ENCODE measurements at places on chromosomes 16 and 17.
A peak's percentile ranks its signal among the peaks of the same experiment; 100 is the strongest.

DNA sequence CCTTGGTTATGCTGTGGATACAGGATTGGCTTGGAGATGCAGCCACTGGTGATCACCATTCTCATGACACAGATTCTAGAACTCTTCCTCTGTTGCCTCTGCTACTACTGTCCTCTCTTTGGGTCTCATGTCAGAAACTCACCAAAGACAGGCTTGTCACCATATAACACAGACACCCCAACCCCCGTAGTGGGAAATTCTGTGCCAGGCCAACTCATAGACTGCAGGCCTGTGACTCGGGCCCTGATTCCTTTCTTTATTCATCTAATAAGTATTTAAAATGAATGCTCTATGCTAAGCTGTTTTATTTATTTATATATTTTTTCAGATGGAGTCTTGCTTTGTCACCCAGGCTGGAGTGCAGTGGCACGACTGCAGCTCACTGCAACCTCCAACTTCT is 9.5 kb downstream of the CYB5D2 start:
- no peak for DNase-seq

DNA sequence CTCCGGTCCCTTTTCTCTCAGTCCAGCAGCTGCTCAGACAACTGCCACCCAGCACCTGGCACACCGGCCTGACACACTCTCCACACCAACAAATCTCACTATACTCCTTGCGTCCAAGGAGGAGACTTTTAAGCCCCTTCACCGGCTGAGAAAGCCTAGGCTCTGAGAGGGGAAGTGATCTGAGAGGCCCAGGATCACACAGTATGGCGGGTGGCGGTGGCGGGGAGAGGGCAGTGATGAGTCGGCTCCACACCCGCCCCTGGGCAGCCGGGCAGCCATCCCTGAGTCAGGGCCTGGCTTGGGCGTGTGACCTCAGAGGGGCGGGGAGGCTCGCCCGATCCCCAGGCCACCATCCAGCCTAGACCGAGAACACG is 569 bp downstream of the FLII start:
- peak; percentile 92 for DNase-seq

DNA sequence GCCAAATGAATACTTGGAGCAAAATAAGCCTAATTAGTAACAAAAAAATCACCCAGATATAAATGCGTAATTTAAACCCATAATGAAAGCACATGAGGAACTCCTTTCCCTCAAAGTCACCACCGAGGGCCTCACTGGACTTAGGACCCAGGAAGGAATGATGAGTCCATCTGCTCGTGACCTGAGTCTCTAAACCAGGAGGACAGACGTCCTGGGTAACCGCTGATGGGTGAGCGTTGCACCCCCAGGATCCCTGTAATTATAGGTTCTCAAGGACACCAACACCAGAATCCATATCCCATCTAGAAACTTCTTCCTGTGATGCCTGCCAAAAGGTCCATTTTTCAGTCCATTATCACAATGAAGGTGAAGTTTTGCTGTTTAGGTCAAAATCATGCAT is 121.4 kb downstream of the ZNF778 start:
- DNase-seq = no peak

- peak; percentile 70 for DNase-seq
These were observed 661 bp downstream of the GIT1 start for GRCh38 chr17:29588562-29589411.

DNA sequence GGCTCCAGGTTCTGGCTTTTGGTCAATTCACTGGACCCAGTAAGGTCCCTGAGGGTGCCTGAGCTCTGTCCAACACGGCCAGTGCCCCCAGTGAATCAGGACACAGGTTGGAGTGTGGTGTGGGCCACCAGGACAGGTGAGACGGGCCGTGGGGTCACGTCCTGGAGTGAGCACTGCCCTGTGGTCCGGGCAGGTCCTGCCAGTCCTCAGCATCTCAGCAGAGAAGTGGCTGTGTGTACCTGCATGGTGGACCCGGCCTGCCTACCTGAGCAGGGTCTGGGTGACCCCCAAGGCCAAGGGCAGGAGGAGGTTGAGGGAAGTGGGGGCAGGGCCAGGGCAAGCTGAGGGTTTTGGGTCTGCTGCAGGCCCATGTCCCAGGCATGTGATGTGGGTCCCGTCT is 1.9 kb upstream of the GNG13 start:
- DNase-seq = no peak

GRCh38 chr16:72162105-72162692 is 9.8 kb downstream of the PMFBP1 start:
- DNase-seq = no peak

DNA sequence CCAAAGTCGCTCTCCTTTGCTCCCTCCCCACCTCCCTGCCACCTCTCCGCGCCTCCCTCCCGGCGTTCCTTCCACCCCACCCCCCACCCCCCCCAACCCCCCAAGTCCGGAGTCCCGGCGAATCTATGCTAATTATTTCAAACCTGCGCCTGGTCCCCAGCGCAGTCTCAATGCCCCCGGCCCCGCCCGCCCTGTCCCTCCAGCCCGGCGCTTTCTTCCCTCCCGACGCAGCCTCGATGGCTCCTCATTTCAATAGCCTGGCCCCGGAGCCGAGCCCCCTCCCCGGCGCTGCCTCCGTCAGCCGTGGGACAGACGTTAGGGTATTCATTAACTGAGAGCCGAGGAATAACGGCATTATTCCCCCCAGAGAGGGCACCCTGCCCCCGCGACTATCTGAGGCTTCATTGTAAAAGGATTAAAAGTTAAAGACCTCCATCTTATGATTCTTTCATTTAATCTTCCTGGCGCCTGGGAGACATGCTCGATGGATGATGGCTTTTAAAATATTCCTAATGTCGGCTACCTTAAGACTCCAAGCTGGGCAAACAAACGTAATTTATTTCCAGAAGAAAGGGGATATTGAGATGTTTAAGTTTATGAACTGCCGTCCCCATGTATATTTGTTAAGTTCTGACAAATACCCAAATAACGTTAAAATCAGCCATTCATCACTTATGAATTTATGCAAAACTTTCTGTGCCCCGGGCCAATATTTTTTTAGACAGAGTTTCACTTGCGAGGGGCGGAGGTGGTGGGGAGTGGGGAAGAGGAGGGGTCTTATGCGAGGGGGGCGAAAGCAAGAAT is 3.4 kb downstream of the NOG start:
- no peak for DNase-seq

DNA sequence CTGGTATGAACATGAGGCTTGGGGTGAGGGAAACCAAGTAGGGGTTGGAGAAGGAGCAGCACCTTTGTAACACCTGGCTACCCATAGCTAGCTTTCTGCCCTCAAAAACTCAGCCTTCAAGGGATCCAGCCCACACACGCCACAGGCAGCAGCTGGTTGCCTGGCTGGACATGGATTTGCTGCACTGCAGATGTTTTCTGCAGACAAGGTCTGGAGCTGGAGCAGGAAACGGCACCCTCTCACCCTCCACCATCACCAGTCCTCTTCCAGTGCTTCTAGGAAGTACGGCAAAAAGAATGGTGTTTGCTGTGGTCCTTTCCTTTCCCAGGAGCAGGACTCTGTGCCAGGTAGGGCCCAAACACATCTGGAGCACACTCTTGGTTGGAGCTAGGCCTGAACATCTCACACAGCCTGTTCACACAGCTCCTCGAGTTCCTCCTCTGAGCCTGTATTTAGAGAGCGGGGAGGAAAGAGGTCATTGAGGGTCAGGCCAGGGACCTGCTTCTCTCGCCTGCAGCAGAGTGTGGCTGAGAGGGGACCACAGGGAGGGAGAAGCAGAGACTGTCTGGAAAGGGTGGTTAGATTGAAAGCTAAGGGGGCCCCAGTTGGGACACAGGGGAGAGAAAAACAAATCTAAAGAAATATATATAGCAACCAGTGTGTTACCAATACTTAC is 2.7 kb upstream of the SUPT4H1 start:
- no peak for DNase-seq

DNA sequence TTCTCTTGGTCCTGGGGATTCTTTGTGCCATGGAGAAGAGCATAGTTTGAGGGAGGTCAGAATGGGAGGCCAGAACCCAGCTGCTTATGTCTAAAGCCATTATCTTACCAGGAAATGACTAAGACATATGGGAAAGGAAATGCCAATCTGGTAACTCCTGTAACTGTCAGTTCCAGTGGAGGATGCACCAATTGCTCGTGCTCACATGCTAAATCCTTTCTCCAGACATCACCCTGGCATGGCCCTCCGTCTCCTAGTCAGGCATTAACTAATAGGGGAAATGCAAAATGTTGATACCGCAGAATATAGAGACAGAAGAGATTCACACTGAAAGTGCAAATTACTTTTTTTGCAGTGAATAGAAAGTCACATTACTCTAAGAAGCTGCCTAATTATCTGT is 255.6 kb upstream of the HSBP1 start:
- no peak for DNase-seq

DNA sequence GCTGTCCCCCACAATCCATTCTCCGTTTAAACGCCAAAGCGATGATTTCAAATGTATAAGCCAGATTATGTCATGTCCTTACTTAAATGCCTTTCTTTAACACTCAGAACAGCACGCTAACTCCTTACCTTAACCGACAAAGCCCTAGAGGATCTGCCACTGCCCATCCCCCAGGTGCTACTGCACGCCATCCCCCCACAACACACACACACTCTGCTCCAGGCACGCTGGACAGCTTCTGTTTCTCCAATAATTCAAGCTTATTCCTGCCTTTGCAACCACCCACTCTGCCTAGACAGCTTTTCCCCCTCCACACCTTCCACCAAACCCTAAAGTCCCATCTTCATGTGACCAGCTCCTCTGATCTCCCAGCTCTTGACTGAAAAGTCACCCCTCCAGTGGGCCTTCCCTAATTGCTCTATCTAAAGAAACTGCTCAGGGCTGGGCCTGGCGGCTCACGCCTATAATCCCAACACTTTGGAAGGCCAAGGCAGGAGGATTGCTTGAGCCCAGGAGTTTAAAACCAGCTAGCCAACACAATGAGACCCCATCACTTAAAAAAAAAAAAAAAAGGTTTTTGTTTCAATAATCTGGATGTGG is 38.9 kb upstream of the RPL38 start:
- DNase-seq = no peak

DNA sequence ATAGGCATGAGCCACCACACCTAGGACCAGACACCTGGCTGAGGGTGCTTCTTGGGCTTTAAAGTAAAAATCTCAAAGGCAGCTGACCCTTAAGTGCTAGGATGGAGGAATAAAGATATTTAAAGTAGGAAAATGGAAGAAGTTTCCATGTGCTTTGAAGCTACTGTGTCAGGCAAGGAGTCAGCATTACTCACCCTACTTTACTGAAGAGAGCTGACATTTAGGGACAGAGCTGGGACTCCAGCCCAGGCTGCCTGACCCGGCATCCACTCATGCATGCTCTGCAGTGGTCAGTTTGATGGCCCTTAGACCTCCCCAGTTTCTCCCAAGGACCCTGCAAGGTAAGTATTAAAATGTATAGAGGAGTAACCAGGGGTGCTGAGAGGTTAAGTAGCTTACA is 124.7 kb upstream of the PLCG2 start:
- no peak for DNase-seq

DNA sequence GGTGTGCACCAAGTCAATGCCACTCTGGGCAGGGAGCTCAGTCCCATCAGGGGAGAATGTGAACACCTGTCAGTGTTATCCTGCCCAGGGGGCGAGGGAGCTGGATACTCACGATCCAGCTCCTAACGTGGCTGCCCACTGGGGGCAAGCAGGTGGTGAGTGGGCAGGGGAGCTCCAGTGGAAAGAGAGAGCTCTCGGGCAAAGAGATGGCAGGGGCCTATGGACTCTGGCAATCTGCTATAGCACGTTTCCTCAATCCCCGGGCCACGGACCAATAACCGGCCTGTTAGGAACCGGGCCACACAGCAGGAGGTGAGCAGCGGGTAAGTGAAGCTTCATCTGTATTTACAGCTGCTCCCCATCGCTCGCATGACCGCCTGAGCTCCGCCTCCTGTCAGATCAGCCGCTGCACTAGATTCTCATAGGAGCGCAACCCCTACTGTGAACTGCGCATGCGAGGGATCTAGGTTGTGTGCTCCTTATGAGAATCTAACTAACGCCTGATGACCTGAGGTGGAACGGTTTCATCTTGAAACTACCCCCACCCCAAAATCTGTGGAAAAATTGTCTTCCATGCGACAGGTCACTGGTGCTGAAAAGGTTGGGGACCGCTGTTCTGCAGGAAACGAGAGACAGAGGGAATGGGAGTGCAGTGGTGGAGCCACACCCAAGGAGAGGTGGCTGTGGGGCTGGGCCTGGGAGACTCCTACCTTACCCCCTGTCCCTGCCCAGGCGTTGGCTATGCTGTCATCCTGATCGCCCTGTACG is 15.6 kb downstream of the SLC6A2 start:
- DNase-seq = no peak

- no peak for DNase-seq
These were observed 98.2 kb upstream of the WSCD1 start for GRCh38 chr17:5971969-5972368.

DNA sequence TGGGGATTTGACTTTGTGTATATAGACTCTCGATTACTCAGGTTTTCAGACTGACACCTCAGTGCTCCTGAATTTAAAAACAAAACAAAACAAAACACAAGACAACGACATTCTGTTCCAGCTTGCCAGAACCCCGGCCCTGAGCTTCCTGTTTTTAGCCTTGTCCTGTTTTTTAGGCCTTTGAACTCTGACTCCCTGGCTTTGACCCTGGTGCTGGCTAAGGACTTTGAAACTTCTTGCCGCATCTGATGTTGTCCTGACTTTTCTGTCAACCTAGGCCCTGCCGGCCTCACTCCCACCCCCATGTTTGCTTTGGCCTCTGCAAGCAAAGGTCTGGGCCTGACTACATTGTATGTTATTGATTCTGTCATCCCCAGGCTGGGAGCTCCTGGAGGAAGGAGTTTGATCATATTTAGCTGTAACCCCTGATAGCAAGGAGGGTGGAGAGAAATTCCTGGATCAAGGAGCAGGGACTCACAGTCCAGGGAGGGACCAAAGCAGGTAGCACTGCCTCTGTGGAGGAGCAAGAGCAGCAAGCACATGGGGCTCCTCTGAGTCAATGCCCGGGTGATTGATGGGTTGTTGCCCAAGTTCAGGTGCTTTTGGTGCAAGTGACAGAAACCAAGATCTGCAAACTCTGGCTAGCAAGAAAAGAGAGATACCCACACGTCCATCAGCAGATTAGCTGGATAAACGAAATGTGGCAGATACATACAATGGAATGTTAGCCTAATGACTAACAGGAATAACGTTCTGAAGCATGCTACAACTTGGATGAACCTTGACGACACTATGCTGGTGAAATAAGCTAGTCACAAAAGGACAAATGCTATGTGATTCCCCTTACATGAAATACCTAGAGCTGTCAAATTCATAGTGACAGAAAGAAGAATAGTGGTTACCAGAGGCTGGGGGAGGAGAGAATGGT is 7.7 kb downstream of the CCL16 start:
- peak; percentile 44 for DNase-seq

DNA sequence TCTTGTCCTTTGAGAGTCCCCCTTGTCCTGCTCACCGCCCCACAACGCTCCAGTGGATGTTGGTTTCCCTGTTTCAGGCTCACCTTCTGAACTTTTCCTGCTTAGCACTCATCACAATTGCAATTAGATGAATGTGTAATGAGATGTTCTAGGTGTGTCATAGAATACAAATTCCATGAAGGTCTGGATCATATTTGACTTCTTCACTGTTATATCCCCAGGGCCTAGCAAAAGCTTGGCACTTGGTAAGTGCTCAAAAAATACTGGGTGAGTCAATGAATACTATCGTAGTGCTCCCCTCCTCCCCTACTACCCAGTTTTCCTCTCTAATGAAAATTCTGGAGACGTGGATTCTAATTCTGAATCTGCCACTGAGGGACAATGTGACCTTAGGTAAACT is 33.1 kb downstream of the DNAH3 start:
- DNase-seq = no peak

- no peak for DNase-seq
These were observed 12.2 kb upstream of the CPD start for GRCh38 chr17:30366536-30366935.

- peak; percentile 12 for DNase-seq
These were observed 123.6 kb downstream of the CMIP start for GRCh38 chr16:81567987-81568748.
